ENCODE measurements at places on chromosomes 12 and 14. TPM values are rescaled to one million over a fixed set of nuclear protein-coding genes. Genes with fewer than 3 reads are reported as not detected.

- no peak overlapping the region for H3K4me3 ChIP-seq
- H3K27ac ChIP-seq = no peak overlapping the region
- H3K4me1 ChIP-seq = no peaks in the 10 kb centered on the region
- no peak for DNase-seq
- H3K27me3 ChIP-seq = no peaks in the 10 kb centered on the region
Observed at GRCh38 chr12:102977945-102978706, 20.7 kb downstream of the ASCL1 start.

DNA sequence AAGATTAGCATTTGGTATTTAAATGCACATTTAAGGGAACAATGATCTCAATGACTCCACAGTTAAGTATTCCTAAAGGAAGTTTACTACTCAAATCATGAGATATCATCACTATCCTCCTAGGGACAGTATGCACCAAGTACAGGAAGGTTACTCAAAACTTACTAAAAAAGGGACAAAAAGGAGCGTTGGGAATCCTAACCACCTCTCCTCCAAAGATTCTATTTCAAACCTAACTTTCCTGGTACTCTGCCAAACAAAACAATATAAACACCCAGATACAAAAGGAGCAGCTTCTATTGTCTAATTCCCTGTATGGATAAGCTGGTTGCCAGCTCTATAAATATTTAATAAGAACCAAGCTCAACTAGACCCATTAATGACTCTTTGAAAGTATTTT lies 377.7 kb downstream of the NUAK1 start:
- DNase-seq = no peak
- H3K36me3 ChIP-seq = no peaks in the 10 kb centered on the region

DNA sequence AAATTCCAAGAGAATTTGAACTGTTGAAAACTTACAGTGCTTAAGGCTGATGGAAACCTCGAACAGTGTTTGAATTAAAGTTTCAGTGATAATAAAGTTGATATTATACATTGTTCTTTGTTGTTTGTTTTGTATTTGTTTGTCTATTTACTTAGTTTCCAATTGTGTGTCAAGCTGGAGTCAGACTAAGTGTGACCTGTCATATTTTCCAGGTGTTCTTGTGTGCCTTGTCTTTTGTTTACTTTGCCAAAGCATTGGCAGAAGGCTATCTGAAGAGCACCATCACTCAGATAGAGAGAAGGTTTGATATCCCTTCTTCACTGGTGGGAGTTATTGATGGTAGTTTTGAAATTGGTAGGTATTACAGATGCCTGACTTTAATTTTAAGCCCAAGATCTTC lies 6.0 kb downstream of the SLCO1C1 start:
- no peaks in the 10 kb centered on the region for H3K36me3 ChIP-seq
- no peak overlapping the region for H3K27ac ChIP-seq
- H3K27me3 ChIP-seq = no peaks in the 10 kb centered on the region
- no peak for DNase-seq
- H3K4me3 ChIP-seq = no peak overlapping the region
- no peaks in the 10 kb centered on the region for H3K4me1 ChIP-seq

- no peak overlapping the region for H3K4me3 ChIP-seq
- no peak overlapping the region for H3K27ac ChIP-seq
- no peaks in the 10 kb centered on the region for H3K36me3 ChIP-seq
Observed at GRCh38 chr12:25713264-25713663, 160.2 kb upstream of the LMNTD1 start.

- no peaks in the 10 kb centered on the region for H3K36me3 ChIP-seq
- no peak overlapping the region for H3K27ac ChIP-seq
- H3K4me3 ChIP-seq = no peak overlapping the region
- peaks cover 7% of the 10 kb centered on the region for H3K4me1 ChIP-seq
- no peaks in the 10 kb centered on the region for H3K27me3 ChIP-seq
Observed at GRCh38 chr12:26156201-26156871, 31.5 kb upstream of the BHLHE41 start.

- DNase-seq = no peak
- H3K27ac ChIP-seq = no peak overlapping the region
- no peaks in the 10 kb centered on the region for H3K36me3 ChIP-seq
- no peaks in the 10 kb centered on the region for H3K4me1 ChIP-seq
Observed at GRCh38 chr12:52612431-52613383, 5.7 kb downstream of the KRT73 start.

- no peak for DNase-seq
- no peaks in the 10 kb centered on the region for H3K4me1 ChIP-seq
- no peaks in the 10 kb centered on the region for H3K27me3 ChIP-seq
- H3K36me3 ChIP-seq = no peaks in the 10 kb centered on the region
Observed at GRCh38 chr12:64390275-64390851, at the start of gene C12orf56. Gene C12orf56, minus strand, starts transcription at chr12:64390758. Its CDS starts 193 bp downstream, at chr12:64390565.

DNA sequence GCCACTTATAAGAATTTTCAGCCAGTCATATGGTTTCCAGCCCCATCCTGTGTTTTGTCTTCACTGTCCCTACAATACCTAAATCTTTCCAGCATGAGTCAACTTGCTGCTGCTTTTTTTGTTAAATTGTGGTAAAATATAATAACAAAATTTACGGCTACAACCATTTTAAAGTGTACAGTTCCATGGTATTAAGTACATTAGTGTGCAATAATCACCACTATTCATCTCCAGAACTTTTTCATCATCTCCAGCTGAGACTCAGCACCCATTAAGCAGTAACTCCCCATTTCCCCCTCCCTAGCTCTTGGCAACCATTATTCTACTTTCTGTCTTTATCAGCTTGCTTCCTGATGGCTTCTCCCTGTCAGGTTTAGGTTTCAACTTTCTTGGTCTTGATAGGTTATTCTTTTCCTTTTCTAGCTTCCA lies 39.1 kb downstream of the FRS2 start:
- H3K4me3 ChIP-seq = no peak overlapping the region
- H3K4me1 ChIP-seq = peaks cover 5% of the 10 kb centered on the region
- no peaks in the 10 kb centered on the region for H3K36me3 ChIP-seq
- H3K27me3 ChIP-seq = no peaks in the 10 kb centered on the region

- H3K27me3 ChIP-seq = no peaks in the 10 kb centered on the region
- H3K4me3 ChIP-seq = no peak overlapping the region
- H3K4me1 ChIP-seq = no peaks in the 10 kb centered on the region
- no peak for DNase-seq
Observed at GRCh38 chr12:24899503-24900075, 49.3 kb downstream of the BCAT1 start.

- no peaks in the 10 kb centered on the region for H3K36me3 ChIP-seq
- DNase-seq = no peak
- peak overlapping the region; percentile 72 for H3K27ac ChIP-seq
- H3K4me3 ChIP-seq = no peak overlapping the region
Observed at GRCh38 chr12:6213969-6214368, 13.8 kb downstream of the CD9 start.

DNA sequence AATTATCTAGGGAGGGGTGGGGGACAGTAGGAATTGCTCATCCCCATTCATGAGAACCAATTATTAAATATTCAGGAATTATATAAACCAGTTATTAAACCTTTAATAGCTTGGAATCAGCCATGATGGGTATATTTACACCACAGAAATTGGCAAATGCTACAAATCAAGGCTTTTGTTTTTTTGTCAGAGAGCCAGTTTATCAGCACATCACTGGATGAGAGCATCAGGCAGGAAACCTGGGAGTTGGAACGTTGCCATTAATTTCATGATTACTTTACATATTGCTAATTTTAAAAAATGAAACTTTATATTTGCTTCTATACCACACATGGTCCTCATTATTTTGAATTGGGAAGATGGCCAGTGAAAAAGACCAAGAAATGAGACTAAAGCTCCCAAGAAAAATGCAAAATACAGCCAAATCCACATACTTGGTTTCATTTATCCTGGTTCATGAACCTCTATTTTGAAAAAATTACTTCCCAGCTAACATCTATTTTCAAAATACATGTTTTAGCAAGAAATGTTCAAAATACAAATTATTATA lies 48.4 kb downstream of the ATL1 start:
- no peak for DNase-seq
- H3K27me3 ChIP-seq = no peaks in the 10 kb centered on the region
- no peaks in the 10 kb centered on the region for H3K4me1 ChIP-seq
- H3K36me3 ChIP-seq = no peaks in the 10 kb centered on the region
- H3K27ac ChIP-seq = no peak overlapping the region

DNA sequence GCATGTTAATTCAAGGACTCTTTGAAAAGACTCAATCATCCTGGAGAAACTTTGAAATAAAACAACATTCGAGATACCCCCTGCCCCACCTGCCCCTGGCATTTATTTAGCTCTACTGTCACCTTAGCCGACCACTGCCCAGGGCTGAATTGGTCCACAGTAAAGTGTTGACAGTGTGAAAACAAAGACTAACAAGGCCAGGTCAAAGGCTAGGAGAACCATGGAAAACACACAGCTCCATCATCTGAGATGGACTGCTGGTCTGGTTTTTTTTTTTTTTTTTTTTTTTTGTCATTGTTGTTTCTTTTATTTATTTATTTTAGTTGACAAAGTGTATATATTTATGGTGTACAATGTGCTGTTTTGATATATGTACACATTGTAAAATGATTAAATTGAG lies 25.7 kb downstream of the GSTZ1 start:
- no peak overlapping the region for H3K4me3 ChIP-seq
- DNase-seq = no peak
- H3K4me1 ChIP-seq = no peaks in the 10 kb centered on the region
- no peaks in the 10 kb centered on the region for H3K36me3 ChIP-seq

- no peaks in the 10 kb centered on the region for H3K27me3 ChIP-seq
- H3K27ac ChIP-seq = peak overlapping the region; percentile 99
- H3K36me3 ChIP-seq = no peaks in the 10 kb centered on the region
- H3K4me1 ChIP-seq = peaks cover 5% of the 10 kb centered on the region
- DNase-seq = peak; percentile 94
Observed at GRCh38 chr12:109461846-109462756, 15.0 kb downstream of the KCTD10 start.

DNA sequence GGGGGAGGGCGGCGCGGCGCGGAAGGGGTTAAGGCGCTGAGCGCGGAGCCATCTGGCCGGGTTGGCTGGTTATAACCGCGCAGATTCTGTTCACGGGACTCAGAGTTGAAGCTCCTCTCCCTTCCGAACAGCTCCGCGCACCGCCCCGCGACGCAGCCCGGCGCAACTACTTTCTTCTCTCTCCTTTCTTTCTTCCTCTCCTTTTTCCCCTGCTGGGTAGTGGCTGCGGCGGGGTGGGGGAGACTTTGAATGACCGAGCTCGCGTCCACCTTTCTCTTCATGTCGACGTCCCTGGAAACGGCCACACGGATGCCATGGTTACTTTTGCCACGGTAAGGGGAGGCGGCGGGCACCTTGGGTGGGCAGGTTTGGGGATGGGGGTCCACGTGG lies at the start of gene NTF3:
TSS of gene NTF3 (plus strand) at position 98 of the 390 bp plus-strand sequence. CDS start at position 315, 217 bp downstream.
- DNase-seq = peak; percentile 85
- no peaks in the 10 kb centered on the region for H3K27me3 ChIP-seq
- peak within 1 kb of the TSS; percentile 89 for H3K4me3 ChIP-seq
- H3K36me3 ChIP-seq = no peaks in the 10 kb centered on the region
- no peaks in the 10 kb centered on the region for H3K4me1 ChIP-seq

- no peaks in the 10 kb centered on the region for H3K27me3 ChIP-seq
- H3K4me1 ChIP-seq = no peaks in the 10 kb centered on the region
- DNase-seq = no peak
- H3K36me3 ChIP-seq = no peaks in the 10 kb centered on the region
- no peak overlapping the region for H3K4me3 ChIP-seq
Observed at GRCh38 chr14:104578321-104578720, 1.2 kb upstream of the C14orf180 start.

DNA sequence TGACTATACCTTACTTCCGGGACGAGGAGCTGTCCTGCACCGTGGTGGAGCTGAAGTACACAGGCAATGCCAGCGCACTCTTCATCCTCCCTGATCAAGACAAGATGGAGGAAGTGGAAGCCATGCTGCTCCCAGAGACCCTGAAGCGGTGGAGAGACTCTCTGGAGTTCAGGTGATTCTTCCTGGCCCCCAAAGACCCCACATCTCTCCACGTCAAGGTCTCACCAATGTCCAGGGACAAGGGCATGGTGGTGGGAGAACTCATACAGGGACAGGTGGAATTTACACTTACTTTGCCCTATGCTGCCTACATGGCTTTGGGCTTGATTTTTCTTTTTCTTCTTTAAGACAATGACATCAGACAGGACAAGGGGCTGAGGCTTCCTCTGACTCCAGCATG lies 7.1 kb downstream of the SERPINA3 start:
- no peaks in the 10 kb centered on the region for H3K4me1 ChIP-seq
- no peaks in the 10 kb centered on the region for H3K36me3 ChIP-seq
- DNase-seq = no peak

DNA sequence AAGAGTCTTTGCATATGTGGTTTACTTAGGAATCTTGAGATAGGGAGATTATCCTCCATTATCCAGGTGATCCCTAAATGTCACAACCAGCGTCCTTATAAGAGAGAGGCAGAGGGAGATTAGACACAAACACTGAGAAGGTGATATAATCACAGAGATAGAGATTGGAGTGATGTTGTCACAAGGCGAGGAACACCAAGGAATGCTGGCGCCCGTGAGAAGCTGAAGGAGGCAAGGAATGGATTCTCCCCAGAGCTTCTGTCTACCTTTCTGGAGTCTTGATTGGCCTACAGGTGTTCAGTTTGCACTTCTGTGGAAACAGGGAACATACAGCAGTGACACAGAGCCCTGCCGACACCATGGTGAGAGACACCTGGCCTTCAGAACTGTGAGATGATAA lies 101.6 kb downstream of the ANO4 start:
- H3K4me3 ChIP-seq = no peak overlapping the region
- H3K36me3 ChIP-seq = no peaks in the 10 kb centered on the region
- H3K27ac ChIP-seq = no peak overlapping the region
- H3K27me3 ChIP-seq = no peaks in the 10 kb centered on the region
- no peaks in the 10 kb centered on the region for H3K4me1 ChIP-seq

GRCh38 chr12:81896771-81897170 lies 137.6 kb upstream of the PPFIA2 start:
- H3K27me3 ChIP-seq = no peaks in the 10 kb centered on the region
- DNase-seq = no peak
- H3K27ac ChIP-seq = no peak overlapping the region
- H3K4me3 ChIP-seq = no peak overlapping the region
- no peaks in the 10 kb centered on the region for H3K4me1 ChIP-seq
- H3K36me3 ChIP-seq = no peaks in the 10 kb centered on the region

LRIG3 gene
- 51.4 TPM for total RNA-seq

MYH6 gene
- not detected for total RNA-seq

GLS2 gene
- 0.58 TPM for total RNA-seq

PTPRR gene
- 0.49 TPM for total RNA-seq

RFLNA gene
- total RNA-seq = 1.2 TPM

GZMB gene
- total RNA-seq = 1.6 TPM

GNG2 gene
- 31.9 TPM for total RNA-seq

CLEC4E gene
- 4.2 TPM for total RNA-seq

FAM90A1 gene
- 0.32 TPM for total RNA-seq

FAM181A gene
- not detected for total RNA-seq
